ENCODE measurements at places on chromosomes 2 and 18.

GRCh38 chr2:27988718-27989117 is 98.2 kb downstream of the BABAM2 start:
- no peak for DNase-seq

DNA sequence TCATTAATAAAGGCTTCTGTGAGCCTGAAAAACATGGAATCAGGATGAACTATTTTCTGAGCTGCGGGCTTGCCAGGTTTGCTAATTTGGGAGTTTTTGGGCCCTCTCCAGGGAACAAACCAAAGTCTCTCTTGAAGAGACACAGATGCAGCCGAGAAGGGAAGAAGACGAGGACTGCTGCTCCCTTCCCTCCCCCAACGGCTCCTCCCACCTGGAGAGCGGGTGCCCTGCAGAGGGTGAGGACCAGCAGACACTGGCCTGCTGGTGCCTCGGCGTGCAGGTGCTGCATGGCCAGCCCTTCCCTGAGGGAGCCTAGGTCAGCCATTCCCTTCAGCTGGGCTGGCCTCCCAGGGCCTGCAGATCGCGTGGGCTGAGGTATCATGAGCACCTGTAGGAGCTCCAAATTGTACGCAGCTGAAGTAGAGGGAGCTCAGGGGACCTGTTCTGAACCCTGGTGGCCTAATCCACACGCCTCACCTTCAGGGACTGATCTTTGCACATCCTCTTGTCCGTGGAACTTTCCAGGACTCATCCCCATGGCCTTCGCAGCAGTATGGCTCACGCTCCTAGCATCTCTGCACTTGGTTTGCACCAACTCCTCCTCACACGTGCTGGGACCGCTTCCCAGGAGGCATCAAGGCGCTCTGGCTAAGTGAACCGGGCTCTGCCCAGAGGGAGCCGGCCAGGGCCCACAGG is 19.5 kb downstream of the EMX1 start:
- DNase-seq: no peak

- no peak for DNase-seq
Measured at GRCh38 chr2:10537522-10538199, 89.5 kb upstream of the ODC1 start.

DNA sequence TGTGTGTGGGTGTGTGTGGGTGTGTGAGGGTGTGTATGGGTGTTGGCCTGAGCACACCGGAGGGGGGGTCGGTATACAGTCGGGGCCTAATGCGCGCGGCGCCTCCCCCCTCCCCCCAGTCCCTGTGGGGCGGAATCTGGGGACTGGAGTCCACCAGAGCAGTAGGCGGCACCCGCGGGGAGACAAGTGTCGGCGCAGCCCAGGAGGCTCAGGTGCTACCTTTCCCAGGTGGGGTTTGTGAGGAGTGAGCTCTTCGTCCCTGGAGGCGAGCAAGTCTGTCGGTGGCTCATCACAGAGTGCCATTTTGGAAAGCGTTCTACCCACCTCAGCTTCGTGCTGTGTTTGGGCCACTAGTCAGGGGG is 2896.1 kb upstream of the TEKT4 start:
- no peak for DNase-seq

DNA sequence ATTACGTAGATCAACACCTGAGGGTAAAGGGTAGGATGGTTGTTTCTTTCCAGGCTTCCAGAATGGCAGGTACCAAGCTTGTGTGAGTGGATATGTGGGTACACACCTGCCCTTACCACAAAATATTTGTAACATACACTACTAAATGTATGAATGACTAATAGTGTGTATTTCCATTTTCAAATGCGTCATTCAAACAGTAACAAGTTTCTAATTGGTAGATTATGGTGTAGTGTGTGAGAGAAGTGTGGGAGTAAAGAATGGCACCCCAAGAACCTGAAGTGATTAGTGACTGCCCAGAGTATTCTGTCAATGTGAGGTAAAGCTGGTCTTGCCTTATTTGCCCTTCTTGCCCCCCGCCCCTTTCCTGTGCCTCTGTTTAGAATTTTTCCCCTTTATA is 21.1 kb downstream of the AGPS start:
- DNase-seq: no peak

DNA sequence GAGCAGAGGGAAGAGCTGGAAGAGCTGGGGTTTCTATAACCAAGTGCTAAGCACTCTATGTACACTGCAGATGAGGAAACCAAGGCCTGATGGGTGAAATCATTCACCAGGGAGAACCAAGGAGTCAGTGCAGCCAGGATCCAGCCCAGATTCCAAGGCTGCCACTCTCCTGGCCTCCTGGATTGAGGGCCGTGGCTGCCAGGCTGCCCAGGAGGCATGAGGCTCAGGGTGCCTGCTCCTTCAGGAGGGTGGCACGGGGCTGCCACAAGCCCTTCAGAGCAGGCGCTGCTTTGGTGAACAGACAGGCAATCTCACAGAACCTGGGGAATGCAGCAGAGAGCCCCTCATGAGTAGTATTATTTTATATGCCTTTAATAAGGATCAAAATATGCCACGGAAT is 293.7 kb upstream of the HDAC4 start:
- no peak for DNase-seq

GRCh38 chr2:437756-438393 is 150.0 kb upstream of the ALKAL2 start:
- DNase-seq: no peak

DNA sequence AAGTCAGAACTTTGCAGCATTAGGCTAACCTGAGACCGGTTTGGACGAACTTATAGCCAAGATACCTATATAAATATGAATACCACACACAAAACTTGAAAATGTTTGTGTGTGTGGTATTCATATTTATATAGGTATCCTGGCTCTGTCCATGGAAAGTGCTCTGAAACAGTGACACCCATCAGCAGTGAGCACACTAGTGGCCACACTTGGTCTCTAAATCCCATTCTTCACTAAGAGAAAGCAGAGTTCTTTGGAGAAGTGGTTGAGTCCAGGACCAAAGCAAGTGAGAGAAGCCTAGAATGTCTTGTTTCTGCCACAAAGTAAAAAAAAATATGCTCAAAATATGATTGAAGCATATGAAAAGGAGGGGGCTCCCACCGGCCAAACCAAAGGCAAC is 146.5 kb downstream of the TWIST2 start:
- DNase-seq: no peak

GRCh38 chr2:141513853-141514252 is 617.0 kb downstream of the LRP1B start:
- DNase-seq: no peak

GRCh38 chr2:207362716-207363115 is 167.0 kb upstream of the CREB1 start:
- DNase-seq: no peak

DNA sequence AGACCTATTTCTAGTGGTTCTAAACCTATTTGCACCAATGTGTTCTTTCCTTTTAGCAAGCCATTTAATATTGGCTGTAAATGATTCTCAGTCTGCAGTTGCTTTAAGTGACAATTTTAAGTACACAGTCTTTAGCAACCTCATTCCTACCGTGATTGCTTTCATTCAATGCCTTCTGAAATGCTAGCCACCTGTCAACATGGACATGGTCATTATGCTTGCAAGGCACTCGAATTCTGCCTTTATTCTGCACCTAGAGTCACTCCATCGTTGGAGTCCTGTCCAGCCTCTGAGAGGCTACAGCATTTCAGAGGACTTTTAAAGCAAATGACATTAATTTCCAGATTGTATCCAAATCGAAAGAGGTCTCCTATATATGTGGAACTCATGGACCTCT is 115.1 kb downstream of the IRS1 start:
- DNase-seq: no peak

DNA sequence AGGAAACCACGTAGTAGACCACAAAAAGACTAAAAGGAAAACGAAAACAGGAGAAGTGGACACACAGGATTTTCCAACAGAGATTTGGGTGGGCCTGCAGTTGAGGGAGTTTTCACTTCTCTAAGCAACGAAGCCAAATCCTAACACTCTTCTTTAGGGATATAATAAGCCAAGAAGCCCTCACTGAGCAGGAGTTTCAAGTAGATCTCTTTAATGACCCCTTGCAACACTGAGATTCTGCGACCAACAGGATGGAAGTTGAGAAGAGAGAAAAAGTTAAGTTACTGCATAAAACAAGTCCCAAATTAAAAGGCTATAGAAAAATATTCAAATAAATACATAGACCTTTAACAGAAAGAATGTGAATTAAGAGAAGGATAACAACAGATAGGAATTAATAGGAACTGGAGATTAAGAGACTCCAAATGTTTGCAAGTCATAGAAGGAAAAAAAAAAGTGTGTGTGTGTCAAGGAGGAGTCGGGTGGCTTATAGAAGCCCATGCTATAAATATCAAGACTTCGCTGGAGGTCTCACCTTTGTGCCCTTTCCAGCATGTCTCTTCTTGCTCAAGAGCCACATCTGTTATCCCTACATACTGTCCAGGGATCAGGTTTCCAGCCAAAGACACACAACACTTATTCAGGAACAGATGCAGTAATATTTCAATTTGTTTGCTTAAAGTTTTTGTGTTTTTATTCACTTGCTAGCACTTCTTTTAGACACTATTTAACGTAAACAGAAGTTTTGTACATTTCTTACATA is 69.4 kb upstream of the ARHGAP28 start:
- DNase-seq: no peak

GRCh38 chr2:240898108-240898730 is 2.3 kb upstream of the MAB21L4 start:
- DNase-seq: no peak

DNA sequence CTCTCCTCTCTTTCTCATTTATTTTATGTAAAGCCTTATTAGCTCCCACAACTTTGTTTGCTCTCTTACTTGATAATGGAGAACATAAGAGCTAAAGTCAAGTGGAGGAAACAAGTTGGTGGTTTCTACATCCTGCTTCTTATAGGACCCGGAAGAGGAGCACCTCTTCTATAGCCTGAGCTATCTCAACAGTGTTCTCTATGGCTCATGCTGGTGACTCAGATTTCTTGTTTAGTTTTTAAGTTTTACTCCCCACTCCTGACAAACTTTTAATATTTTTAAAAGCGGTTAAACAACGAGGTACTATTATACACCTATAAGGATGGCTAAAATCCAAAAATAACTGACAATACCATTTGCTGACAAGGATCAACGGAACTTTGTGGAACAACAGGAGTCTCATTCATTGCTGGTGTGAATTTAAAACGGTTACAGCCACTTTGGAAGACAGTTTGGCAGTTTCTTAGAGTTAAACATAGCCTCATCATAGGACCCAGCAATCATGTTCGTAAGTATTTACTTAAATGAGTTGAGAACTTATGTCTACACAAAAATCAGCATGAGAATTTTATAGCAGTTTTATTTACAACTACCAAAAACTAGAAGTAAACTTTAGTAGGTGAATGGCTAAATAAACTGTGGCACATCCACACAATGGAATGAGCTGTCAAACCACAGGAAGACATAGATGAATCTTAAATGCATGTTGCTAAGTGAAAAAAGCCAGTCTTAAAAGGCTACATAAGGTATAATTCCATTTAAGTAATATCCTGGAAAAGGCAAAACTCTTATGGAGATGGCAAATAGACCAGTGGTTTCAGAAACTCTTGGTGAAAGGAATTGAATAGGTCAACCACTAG is 12.7 kb upstream of the CDC42EP3 start:
- DNase-seq: no peak

DNA sequence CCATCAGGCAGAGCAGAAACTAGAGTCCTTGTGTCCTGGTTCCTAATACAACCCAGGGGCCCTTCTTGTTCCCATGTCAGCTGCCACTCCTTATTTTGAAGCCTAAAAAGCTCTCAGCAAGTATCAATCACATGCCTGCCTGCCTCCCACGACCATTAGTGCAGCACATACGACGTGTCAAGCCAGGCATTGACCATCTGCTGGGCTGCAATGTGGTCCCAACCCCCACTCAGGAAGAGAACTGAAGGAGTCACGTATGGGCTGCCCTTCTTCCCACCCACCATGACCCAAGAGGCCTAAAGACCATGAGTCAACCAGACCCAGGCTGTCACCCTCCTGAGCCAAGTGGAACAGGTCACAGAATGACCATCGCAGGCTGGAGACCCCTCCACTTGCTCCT is 98.8 kb downstream of the KLHL29 start:
- DNase-seq: no peak

- DNase-seq: no peak
Measured at GRCh38 chr18:37634516-37634915, 68.9 kb upstream of the CELF4 start.

- DNase-seq: no peak
Measured at GRCh38 chr2:172928756-172929155, 146.9 kb upstream of the MAP3K20 start.

DNA sequence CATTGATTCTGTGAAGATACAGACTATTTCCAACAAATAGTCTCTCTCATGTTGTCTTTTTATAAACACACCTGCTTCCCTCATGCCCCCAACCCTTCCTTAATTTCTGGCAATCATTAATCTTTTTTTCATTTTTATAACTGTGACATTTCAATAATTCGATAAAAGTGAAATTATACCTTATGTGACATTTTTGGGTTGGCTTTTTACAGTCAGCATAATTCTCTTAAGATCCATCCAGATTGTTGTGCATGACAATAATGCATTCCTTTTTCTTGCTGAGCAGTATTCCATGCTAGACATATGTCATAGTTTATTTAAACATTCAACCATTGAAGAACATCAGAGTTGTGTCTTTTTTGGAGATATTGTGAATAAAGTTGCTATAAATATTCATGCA is 541.8 kb upstream of the VRK2 start:
- DNase-seq: no peak

DNA sequence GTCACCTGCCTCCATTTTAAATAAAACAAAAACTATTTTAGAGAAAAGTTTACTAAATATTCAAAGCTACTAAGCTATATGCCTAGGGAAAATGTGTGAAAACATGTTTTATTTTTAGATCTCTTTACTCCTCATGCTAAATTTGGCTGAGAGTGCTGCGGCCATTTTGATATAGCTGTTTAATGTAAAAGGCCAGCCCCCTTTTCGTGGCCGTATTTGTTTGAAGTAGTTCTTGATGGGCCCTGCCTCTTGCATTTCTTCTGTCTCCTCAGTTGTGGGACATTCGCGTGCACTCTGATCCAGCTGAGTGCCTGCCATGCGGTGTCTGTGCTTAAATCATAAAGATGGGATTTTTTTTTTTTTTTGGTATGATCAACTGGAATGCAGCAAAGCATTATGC is 64.0 kb downstream of the ZNF407 start:
- DNase-seq: no peak

DNA sequence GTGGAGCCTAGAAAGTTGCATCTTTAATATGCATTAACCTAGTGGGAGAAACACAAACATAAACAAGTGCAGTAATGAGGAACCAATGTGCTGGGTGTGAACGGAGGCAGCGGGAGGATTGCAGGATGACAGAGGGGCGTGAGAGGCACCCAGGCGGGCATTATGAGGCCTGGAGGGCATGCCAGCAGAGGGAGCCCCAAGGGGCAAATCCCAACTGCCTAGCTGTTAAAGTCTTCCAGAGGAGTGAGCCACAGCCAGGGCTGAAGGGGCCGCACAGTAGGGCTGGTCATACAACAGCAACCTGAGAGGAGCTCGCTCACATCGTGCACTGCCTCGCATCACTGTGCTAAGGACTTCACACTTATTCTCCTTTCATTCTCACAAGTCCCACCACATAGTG is 13.3 kb upstream of the PRELID3A start:
- DNase-seq: no peak

GRCh38 chr18:48778344-48779011 is 172.3 kb downstream of the SMAD7 start:
- no peak for DNase-seq
